NCI-H1694 (cell line): ENCODE measurements at places on chromosomes 7 and 10.
A peak's percentile ranks its signal among the peaks of the same experiment; 100 is the strongest.

DNA sequence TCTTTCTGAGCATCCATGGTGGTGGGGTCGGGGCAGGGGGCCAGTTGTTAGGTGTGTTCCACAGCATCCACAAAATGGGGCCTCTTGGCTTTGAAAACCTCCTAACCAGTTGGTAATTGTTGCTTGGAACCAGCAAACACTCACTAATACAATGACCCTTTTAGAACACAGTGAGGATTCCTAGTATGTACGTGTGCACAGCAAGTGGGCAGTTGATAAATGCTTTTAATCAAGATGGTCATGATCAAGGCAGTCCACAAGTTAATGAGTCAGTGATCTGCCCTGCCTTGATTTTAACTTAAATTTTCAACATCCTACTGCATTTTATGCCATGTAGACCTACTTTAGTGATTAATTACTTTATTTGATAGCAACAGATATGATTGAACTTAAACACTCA is 103.1 kb downstream of the ETV1 start:
- no peak for DNase-seq

GRCh38 chr7:148031811-148032210 is 558.8 kb upstream of the C7orf33 start:
- DNase-seq = no peak

DNA sequence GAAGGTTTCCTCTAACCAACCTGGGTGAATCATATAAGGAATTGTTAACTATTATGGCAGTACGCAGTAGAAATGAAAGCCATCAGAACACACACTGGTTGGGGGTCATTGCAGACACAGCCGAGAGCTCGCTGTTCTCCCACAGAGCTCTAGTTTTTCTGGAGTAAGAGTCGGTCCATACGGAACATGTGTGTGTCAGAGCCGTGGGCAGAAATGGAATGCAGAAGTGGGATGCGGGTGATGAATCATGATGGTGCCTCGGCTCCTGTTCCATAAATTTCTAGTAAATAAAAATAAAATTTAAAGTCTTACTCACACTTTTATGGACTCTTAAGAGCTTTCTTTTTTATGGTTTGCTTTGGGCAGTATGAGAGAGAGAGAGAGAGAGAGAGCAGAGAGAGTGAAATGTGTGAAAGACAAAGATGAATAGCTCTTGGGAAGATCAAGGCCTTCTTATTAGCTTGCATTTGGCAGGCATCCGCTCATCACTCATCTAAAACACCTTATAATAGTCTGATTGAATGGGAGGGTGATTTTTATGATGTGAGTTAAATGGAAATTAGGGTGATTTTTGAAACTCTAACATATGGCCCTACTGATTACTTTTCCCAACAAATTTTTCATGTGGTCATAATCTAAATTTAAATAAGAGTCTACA is 98.8 kb upstream of the PFKP start:
- DNase-seq = no peak

DNA sequence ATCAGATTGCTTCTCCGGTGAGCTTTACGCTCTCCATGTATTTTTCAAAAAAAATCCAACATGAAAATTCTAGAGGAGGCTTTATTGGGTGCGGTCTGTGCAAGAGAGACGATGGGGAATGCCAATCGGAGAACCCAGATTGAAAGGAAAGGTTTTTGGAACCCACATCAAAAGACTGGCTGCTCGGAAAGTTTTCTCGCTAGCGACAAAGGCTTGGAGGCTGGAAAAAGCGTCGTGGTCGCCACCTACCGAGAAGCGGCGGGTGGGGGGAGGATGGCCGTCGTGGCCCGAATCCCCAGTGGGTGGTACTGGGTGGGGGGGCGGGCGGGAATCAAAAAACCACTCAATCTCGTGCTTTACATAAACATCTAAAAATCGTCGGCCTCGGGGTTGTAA is 1.1 kb upstream of the GTF2I start:
- DNase-seq = peak; percentile 60

- no peak for DNase-seq
Observed at GRCh38 chr7:34928052-34928451, 109.2 kb downstream of the DPY19L1 start.

- no peak for DNase-seq
Observed at GRCh38 chr7:126778101-126778500, 474.6 kb downstream of the GRM8 start.

DNA sequence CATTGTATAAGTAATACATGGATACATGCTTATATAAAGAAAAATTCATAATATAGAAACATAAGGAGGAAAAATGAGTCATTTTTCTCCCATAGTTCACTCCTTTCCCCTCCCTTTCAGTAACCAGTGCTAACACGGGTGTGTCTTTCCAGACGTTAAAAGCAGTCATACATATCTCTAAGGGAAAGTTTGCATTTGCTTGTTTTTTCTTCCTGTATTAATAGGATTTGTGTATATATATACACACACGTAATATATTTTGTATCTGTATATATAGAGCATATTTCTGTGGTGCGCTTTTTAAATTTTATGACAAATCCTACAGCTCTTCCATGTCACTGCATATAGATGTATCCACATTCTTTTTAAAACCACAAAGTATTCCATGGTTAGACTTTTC is 78.8 kb downstream of the RALA start:
- DNase-seq = no peak

DNA sequence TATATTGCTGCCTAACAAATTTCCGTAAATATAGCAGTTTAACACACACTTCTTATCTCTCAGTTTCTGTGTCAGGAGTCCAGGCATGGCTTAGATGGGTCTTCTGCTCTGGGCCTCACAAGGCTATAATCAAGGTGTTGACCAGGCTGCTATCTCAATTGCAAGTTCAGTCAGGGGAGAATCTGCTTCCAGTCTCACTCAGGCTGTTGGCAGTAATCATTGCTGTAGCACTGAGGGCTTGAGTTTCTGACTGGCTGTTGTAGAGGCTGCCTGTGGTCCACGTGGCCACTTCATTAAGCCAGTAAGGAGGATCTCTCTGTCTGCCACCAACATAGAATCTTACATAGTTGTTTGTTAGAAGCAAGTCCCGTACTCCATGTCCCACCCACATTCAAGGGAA is 138.4 kb downstream of the ST7 start:
- no peak for DNase-seq

DNA sequence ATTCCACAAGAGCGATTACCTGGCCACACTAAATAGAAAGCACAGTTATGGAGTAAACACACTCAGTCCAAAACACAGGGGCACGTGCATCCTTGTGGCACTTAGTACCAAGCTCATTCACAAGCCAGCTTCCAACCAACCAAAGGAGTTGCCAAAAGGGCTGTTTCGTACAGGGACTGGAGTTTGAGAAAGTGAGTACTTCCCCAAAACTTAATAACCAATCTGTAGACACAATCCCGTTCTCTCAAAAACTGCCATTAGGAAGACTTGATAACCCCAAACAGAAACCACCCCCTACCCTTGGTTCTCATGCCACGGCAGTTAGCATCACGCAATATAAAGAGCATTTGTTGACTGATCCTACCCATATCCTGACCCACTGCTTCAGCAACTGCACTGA is 166.2 kb upstream of the ASAH2 start:
- no peak for DNase-seq

DNA sequence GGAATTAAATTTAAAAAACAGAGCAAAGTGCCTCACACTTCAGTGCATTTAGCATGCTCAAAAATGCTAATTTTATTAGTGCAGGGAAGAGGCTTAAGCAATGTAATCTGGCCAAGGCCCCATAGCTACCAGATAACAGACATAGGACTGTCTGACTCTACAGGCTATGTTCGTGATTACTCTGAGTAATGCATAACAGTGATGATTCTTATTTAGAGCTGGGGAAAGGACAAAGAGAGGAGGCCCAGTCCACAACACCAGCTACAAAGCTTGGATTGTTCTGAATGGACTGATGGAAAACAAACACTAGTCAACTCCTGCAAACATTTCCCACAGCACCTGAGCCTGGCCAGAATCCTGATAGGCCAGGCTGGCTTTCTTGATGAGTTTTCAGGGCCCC is 8.4 kb upstream of the CH25H start:
- no peak for DNase-seq

DNA sequence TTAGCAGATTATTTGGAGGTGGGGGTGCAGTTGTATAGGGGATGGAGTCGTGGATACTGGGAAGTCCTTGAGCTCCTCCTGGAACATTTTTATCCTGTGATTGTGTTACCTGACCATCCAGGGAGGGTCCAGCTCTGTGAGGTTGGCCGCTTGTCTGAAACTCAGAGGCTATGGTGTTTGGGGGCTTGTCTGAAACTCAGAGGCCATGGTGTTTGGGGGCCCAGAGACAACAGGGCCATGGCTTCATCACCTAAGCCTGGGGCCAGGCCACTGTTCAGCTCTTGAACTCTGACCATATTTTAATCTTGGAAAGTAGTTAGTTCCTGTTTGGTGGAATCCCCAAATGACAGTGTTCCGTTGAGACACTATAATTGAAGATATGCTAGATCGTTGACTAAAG is 66.1 kb downstream of the TRRAP start:
- DNase-seq = no peak

GRCh38 chr10:112235920-112236319 is 47.3 kb upstream of the TECTB start:
- no peak for DNase-seq

DNA sequence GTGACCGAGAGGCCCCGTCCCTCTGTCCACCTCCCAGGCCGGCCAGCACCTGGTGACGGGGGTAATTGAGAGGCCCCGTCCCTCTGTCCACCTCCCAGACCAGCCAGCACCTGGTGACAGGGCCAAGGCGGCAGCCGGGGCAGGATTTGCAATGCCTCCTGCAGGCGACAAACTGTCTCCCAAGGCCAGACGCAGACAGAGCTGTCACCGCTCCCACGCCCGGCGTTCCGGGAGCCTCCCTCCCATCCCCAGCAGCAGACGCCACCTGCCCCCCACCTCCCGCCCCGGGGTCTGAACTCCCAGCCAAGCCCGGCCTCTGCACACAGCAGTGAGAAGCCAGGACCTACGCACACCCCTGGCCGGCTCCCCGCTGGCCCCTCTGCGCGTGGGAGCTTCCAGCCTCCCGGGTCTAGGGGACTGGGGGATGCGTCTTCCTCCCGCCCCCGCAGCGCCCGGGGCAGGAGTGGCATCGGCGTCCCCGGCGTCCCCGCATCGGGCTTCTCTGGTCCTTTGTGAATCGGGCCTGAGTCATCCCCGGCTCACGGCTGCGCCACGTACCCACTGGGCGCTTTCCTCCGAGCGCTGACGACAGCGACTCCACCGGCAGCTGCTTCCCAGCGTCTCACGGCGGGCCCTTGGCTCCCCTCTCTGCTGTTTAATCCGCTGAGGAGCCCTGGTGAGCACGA is 95.1 kb upstream of the DIP2C start:
- DNase-seq = no peak

- no peak for DNase-seq
Observed at GRCh38 chr10:99975106-99975829, 34.5 kb downstream of the DNMBP start.

GRCh38 chr10:95260909-95261552 is 29.8 kb downstream of the PDLIM1 start:
- no peak for DNase-seq

GRCh38 chr10:75400771-75401568 is 594 bp downstream of the ZNF503 start:
- DNase-seq = no peak

DNA sequence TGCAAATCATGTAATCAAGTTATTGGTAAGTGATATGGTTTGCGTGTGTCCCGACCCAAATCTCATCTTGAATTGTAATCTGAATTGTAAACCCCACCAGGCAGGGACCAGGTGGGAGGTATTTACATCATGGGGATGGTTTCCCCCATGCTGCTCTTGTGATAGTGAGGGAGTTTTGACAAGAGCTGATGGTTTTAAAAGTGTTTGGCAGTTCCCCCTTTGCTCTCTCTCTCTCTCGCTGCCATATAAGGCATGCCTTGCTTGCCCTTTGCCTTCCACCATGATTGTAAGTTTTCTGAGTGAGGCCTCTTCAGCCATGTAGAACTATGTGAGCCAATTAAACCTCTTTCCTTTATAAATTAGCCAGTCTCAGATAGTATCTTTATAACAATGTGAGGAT is 302.6 kb downstream of the THSD7A start:
- DNase-seq = no peak

DNA sequence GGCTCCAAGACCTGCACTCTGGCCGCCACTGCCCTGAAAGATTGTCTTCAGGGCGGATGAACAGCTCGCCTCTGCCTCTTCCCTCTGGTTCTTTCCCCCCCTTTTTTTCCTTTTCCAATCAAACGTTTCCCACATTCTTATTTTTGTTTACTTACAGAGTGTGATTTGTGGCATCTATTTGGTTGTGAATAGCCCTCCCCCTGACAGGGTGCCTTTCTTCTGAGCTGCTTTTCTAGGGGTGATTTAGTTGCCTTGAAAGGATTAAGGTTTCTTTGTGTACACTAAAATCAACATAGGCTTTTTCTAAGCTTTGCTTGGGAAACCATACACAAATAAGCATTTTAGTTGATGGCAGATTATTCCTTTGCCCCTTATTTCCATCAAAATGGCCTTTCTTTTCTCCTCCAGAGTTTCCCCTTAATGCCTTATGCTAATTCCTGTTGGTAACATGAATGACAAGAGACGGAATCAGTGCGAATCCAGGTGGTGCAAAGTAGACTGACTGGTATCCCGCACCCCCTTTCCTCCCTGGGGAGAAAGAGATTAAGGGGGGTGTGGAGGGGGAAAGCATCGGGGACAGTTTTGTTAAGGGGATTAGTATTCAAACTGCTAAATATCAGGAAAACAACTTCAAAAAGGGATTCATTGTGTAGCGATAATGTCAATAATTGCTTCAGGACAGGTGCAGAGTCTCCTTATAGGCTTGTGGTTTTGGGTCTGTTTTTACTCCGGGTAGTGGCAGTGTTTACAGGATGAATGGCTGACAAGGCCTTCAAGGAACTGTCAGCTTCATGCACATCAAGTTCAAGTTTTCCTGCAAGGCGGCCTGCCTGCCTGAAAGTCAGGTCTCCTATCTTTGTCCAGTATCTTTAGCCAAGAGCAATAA is 431.6 kb upstream of the GALNT17 start:
- no peak for DNase-seq

- no peak for DNase-seq
Observed at GRCh38 chr10:71622154-71622526, 97.4 kb downstream of the C10orf105 start.

DNA sequence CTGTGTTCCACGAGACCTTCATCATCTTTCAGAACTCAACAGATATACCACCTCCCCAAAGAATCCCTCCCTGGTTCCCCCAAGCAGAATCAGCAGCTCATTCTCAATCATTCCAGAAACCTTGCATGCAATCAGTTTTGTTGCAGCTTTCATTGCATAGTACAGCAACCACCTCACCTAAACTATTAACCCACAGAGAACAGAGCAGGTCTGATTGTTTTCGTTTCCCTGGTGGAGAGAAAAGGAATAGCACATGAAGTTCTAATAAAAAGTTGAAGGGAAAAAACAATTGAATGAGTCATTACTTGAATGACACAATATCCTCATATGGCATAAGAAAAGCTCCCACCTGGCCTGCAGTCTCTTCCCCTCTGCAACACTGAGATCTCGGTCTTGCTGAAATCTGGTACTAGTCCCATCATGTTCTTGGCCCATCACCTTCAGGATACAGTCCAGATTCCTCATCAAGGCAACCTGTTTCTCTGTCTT is 147.1 kb upstream of the GDF10 start:
- no peak for DNase-seq

- no peak for DNase-seq
Observed at GRCh38 chr7:88363869-88364268, 57.2 kb upstream of the STEAP4 start.
